Stimulated activated CD8-positive, alpha-beta memory T cell treated with anti-CD3 and anti-CD28 coated beads, Interleukin-2, amount 100 ng/mL, for 1 hour (primary cell): ENCODE measurements at places on chromosomes 5 and 9.

GRCh38 chr5:72476721-72477120, 30.5 kb downstream of the ZNF366 start:
- no peak for DNase-seq

GRCh38 chr9:111961575-111961974, 65.0 kb downstream of the UGCG start:
- DNase-seq, result no peak

DNA sequence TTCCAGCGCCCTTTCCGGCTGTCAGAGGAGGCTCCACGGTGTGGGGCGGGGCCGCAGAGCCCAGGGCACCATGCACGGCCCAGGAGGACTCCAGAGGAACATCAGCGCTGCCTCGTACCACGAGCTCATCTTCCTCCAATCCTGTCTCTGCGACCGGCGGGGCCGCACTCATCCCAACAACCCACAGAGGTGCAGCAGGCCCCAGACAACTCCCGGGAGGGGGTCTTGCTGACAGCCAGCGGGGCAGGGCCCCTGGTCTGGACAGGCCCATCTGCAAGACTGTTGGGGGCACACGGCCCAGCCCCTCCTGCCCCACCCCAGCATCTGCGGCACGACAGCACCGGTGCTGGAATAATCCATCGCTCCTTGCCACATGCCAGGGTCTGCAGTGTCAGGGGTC, 88.8 kb downstream of the OLFM1 start:
- DNase-seq, result no peak

GRCh38 chr5:177320879-177321278, 9.2 kb upstream of the MXD3 start:
- DNase-seq, result no peak

- DNase-seq, result no peak
Observed at GRCh38 chr9:93675336-93676150, 99.2 kb downstream of the PHF2 start.

DNA sequence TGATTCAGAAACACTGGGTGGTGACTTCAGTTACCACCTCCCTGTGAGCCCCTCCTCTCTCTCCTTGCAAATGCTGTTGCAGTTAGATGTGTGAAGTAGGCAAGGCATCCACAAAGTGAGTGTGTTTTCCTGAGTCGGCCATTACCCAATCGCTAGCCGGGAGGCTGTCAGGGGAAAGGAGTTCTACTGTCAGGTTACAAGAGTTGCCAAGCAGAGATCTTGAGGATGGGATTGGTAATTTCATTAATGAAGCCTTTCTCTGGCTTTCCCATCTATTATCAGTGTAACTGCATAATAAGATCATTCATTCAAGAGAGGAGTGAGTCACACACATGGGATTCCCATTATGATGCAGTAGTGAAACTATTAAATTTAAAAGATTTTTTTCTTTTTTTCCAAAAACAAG, 106.9 kb downstream of the GLDC start:
- no peak for DNase-seq

- no peak for DNase-seq
Observed at GRCh38 chr5:104533498-104533897, 970.9 kb upstream of the NUDT12 start.

DNA sequence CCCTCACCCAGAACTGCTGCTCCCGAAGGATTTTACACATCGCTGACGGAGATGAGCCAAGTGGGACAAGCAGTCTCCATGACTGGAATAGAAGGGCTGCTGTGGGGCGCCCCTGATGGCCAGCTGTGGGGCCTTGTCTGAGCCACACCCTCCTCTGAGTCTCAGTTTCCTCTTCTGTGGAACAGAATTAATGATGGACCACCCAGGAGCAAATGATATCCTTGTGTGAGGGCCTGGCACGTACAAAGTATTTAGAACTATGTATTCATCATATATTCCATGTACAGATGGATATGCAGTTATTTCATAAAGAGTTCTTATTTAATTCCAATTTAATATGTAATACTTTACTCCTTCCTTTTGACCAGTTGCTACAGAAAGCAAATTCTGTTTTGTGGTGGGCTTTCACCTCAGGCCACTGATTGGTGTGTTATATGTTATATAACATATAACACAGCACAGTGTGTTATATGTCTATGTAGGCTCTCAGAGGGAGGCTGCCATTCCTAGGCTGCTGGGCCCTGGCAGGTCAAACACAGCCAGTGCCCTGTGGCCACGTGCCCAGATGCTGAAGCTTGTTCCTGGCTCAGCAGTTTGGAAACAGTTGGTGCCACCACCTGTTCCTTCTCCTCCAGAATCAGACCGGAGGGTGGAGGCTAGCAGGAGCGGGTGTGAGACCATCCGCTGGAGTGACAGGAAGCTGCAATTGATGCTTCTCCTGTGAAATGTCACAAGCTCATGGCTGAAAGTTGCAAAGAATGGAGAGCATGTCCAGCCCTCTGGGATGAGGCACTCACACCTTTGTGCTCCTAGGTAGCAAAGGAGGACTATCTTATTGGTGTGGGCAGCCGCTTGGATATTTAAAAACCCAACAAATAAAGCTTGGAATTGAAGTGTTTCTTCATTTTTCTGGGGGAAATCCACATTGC, 4.4 kb upstream of the FGD3 start:
- no peak for DNase-seq

DNA sequence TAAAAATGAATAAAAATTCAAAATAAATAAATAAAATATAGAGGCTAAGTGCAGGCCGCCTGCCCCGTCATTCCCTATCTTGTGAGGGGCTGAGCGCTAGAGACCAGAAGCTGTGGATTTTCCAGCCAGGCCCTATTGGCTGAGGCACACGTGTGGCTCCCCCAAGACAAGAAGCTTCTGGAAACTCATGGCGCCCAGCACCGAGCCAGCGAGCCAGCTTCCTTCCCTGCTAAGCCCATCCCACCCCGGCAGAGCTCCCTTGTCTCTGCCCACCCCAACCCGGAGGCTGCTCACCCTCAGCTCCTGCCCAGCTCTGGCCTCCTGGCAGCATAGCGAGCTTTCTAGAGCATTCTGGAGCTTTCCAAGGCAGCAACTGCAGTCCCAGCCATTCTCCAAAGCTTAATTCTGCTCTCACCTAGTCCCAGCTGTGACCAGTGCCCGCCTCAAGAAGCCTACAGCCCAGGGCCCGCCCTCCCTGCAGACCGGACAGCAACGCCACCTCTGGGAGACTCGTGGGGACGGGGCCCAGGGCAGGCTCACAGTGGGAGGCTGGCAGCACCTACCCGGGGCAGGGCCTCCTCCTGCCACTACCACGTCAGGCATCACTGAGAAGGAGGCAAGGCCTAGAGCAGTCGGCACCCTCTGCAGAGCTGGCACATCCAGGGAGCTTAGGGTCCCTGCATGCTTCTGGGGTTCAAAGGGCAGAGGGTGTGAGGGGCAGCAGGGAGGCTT, 23.2 kb upstream of the TMEM250 start:
- DNase-seq, result no peak

- no peak for DNase-seq
Observed at GRCh38 chr5:147784146-147784987, 1.8 kb upstream of the JAKMIP2 start.

- DNase-seq, result no peak
Observed at GRCh38 chr5:93220431-93220830, 360.6 kb downstream of the NR2F1-AS1 start.

DNA sequence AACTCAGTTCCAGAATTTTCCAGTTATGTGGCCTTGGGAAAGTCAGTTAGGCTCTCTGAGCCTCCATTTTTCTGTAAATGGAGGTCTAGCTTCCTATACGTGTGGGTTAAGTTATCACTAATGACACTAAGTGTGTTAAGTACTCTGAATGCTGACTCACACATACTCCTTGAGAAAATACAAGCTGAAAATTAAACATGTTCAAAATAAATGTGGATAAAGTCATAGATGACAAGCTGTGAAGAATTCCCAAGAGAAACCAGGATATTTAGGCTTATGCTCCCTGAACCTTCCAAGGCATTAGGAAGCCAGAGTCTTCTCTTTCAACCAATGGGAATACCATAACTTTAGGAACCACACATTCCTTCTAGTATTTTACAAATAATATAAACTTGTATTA, 58.1 kb downstream of the ABCA1 start:
- DNase-seq, result no peak

DNA sequence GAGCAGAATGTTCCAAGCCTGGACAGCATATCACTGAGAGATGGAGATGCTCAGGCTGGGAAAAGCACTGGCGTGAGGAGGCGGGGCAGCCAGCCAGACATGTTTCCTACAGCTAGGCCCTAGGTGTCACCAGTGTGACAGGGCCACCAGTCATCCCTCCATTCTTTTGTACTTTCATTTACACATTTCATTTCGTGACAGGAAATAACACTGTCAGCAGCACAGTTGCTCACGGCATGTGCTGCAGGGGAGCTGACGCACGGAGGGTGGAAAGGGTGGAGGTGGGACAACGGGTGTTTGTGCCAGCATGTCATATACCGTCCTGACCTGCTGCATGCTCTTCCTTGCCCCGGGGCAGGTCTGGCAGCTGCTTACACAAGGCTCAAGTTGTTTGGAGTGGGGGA, 14.8 kb upstream of the CEMIP2 start:
- DNase-seq, result peak; percentile 59

GRCh38 chr9:127452691-127453090, 1.4 kb downstream of the LRSAM1 start:
- DNase-seq, result no peak

DNA sequence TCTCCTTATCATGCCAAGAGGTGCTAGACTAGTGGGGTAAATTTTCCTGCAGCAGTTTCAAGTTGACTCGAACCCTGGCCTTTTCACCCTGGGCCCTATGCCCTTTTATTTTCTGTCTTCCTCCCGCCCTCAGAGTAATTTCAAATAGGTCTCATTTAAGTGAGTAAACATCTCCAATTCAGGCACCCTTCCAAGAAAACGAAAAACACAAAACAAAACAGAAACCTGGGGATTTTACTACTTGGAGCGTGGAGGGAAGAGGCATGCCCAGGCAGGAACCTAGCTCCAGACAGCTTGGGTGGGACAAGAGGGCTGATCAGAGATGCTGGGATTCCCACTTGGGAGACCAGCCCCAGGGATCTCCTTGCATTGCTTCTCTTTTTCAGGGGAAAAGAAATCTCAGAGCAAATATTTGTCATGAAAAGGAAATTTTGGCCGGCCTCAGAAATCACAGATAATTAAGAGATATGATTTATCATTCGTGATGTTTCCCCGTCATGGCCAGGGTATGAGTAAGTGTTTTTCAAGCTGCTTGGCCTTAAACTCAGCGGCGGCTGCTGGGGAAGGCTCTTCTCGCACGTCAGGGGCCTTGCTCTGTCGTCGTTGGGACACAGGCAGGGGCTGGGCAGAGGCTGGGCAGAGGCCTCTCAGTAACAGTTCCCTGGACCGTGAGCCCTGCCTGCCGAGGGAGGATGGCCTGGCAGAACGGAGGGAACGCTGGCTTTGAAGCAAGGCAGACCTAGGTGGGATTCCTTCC, 248.6 kb upstream of the KLF4 start:
- no peak for DNase-seq

DNA sequence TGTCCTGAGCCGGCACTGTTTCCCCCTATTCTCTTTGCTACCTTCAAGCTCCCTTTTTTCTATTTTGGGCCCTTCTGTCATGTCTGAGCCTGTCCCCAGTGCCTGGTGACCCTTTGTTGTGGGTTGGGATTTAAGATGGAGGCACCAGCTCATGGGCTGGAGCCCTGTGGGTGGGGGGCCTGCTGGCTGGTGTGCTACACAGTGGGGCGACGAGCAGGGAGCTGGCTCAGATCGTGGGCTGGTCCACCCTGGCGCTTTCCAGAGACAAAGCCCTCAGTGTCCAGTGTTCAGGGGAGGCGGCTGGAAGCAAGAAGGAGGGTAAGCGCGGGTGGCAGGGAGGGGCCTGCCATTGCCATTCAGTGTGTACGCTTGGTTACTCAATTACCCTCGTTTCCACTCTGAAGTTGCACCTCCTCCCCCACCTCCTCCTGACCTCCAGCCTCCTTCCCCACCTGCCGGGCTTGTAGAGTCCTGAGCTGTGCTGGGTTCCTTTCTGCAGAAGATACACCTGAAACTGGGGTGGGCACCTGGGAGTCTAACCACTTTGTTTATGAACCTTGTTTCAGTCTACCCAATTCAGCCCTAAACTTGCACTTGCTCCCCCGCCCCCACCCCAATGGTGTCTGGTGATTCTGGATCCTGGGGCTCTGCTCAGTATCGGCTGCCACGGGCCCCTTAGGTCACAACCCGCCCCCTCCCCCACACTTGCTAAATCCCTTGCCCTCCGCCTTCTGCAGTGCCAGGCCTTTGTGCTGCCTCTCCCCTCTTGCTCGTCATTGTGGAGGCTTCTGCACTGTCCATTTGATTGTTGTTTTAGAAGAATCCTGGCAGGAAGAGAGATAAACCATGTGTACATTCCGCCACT, 49.9 kb downstream of the MVB12B start:
- DNase-seq, result no peak
